Smooth muscle cell of bladder (primary cell): ENCODE measurements at places on chromosomes 4 and X. TPM values are rescaled to one million over a fixed set of nuclear protein-coding genes. Genes with fewer than 3 reads are reported as not detected.

Gene CNGA1
- total RNA-seq, result not detected in 2 replicates

Gene COL4A6
- total RNA-seq, result 4.2 and 13.4 TPM in 2 replicates

Gene ADH6
- not detected in 2 replicates for total RNA-seq

Gene BMP2K
- 39.2 and 44.4 TPM in 2 replicates for total RNA-seq

Gene PABPC4L
- total RNA-seq, result 0.14 and 1.5 TPM in 2 replicates

Gene ANKRD50
- total RNA-seq, result 24.2 and 42.8 TPM in 2 replicates

Gene NPNT
- 0.09 TPM in 1 of 2 replicates, not detected in the other for total RNA-seq

Gene SCRG1
- 0.85 and 3.8 TPM in 2 replicates for total RNA-seq

Gene GLOD5
- total RNA-seq, result not detected in 2 replicates

Gene RAPGEF2
- 27.7 and 29.3 TPM in 2 replicates for total RNA-seq
